ENCODE measurements at places on chromosomes 12 and 14. TPM values are rescaled to one million over a fixed set of nuclear protein-coding genes. Genes with fewer than 3 reads are reported as not detected.
A peak's percentile ranks its signal among the peaks of the same experiment; 100 is the strongest.

GRCh38 chr12:123113026-123113425, 37.9 kb downstream of the PITPNM2 start:
- DNase-seq: no peak

- no peak for DNase-seq
Measured at GRCh38 chr12:123839826-123840225, 77.7 kb downstream of the DNAH10 start.

- no peak for DNase-seq
Measured at GRCh38 chr12:60501124-60501729, 905.4 kb downstream of the SLC16A7 start.

DNA sequence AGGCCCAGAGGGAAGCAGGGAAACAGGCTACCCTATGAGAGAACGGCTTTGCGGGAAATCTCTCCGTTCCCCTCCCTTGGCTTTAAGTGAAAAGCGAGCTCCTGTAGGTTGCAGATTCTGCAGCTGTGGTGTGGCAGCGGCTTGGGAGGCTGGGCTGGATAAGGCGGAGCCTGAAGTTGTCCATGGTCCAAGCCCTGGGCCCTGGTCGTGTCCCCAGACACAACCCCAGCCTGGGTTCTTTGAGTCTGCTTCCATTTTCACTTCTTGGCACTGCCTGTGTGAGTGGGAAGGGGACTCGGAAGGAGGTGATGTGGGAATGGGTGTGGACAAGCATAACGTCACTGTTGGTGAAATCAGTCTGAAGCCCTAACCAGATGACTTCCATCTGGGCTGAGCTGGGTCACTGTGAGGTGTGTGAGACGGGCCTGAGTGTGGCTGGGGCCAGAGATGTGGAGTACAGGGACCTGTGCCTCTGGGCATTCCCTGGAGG, 43.0 kb upstream of the CTDSP2 start:
- peak; percentile 60 for DNase-seq

GRCh38 chr12:132188451-132188901, 44.2 kb downstream of the NOC4L start:
- no peak for DNase-seq

DNA sequence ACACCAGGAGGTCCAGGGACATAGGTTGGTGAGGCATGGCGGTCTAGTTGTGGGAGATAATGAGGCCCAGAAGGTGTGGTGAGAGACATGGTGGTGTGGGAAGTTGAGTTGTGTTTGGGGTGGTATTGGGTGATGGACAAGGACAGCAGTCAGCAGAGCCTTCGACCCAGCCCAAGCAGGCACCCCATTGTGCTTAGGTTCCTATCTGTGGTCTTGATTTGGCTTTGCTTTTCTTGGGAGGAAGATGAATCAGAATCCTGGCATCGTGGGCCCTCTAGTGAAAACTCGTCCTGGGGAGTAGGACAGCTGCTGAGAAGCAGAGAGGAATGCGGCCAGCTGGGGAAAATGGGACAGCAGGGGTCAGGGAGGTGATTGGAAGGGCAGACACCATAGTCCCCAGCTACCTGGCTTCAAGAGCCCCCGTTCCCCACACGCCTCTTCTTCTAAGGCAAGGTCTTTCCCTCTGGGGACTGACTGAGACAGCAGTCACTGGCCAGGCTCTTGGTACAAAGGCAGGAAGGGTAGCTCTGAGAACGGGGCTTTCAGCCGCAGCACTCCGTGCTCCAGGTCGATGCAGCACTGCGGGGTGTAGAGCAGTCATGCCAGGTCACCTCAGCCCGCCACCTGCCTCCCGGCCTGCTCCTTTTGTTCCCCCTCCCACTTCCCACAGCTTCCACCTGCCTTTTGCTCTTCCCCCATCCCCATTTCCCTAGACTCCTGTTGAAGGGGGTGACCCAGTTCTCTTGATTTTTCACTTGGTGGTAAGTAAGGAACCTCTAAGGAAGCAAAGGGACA, 7.9 kb downstream of the NRIP2 start:
- no peak for DNase-seq

GRCh38 chr12:50070314-50071060, 13.1 kb downstream of the ASIC1 start:
- DNase-seq: no peak

GRCh38 chr14:22225516-22226140, 363.4 kb downstream of the DAD1 start:
- DNase-seq: peak; percentile 75

FOXG1 gene
- not detected for polyA plus RNA-seq

TRPV4 gene
- 1.2 TPM for polyA plus RNA-seq

NTF3 gene
- polyA plus RNA-seq: not detected
